Stimulated activated CD4-positive, alpha-beta T cell treated with anti-CD3 and anti-CD28 coated beads, Interleukin-15, amount 100 ng/mL, for 48 hours (primary cell): ENCODE measurements at places on chromosomes 3 and 15.

DNA sequence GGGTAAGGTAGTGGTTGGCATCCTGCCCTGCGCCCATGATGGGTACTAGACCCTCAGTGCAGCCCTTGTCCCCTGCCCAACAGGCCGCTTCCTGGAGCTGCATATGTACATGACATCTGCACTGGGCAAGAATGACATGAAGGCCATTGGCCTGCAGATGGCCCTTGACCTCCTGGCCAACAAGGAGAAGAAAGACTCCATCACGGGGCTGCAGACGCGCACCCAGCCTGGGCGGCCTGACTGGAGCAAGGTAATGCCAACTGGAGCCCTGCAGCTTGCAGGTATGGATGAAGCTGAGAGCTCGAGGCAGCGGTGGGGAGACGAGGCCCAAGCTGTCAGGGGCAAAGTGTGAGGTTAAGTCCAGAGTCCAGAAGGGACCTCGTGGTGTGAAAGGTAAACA, 40.8 kb downstream of the NOX5 start:
- no peak for DNase-seq

- no peak for DNase-seq
These were observed 2.4 kb upstream of the TMEM89 start for GRCh38 chr3:48623851-48624547.

GRCh38 chr15:76165951-76166350, 106.2 kb downstream of the TMEM266 start:
- no peak for DNase-seq

GRCh38 chr15:100190675-100191074, 151.1 kb downstream of the ADAMTS17 start:
- DNase-seq: no peak

DNA sequence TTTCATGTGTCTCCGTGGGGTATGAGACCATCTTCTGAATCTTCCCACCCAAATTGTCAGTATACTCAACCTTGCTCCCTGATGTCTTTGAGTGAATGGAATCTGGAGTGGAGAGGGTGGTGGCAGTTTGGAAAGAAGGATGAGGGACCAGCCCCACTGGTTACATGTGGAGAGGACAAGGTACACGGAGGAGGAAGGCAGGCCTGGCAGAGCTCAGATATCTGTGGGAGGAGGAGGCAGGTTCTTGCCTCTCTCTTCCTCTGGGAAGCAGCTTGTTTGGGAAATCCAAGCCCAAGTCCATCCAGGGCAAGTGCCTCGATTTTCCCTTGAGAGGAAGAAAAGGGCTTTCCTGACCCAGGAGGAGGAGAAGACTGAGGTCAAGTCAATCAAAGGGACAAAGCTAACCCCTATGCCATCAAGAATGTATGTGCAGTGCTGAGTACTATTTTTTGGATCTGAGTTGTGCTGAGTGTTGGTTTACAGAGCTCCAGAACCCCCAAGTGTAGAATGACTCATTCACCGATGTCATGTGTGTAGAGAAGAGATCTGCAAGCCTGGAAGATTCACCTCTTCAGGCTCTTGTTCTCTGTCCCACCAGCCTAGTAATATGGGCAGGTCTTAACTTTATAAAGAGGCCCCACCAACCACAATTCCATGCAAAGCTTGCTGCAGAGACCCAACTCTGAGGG, 19.8 kb upstream of the LOXL1 start:
- no peak for DNase-seq

DNA sequence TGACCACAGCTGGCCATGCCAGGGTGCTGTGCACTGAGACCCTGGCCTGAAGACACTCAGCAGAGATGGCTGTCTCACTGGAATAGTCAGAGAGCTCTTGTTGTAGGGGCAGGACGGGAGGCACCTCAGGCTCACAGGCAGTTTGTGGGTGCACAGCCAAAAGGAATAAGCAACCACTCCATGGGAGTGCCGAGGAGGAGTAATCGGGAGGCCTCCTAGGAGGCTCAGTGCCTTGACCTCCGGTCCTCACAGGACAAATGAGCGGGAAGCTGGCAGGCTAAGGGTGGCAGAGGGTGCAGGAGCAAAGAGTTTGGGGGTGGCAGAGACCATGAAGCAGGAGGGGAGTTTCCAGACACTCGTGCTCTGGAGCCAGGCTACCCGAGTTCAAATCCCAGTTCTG, 81.7 kb downstream of the SMAD6 start:
- DNase-seq: no peak

DNA sequence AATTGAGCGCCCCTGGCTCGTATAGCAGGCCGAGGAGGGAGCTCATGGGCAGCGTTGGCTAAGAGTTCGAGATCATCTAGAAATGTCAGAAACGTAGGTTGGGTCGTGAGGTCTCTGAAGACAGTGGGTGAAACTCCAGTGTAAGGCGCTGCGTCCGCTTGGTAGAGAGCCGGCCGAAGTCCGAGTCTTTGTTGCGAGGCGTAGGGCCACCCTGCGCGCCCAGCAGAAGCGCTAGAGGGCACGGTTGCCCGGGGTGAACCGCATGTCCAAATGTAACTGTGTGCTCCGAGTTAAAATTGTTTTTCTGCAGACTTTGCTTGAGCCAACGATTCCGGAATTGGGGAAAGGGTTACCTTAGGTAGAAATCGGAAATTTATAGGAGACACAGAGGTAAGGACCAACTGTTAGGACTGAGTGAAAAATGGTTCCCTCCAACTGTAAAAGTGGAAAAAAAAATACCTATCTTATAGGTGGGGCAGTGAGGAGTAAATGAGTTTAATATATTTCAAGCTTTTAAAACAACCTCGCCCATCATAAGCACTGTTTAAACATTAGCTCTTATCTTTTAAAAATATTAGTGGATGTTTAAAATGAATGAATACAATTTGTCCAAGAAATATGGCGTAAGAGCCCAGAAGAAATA, 993 bp upstream of the SIAH2 start:
- DNase-seq: peak; percentile 28

DNA sequence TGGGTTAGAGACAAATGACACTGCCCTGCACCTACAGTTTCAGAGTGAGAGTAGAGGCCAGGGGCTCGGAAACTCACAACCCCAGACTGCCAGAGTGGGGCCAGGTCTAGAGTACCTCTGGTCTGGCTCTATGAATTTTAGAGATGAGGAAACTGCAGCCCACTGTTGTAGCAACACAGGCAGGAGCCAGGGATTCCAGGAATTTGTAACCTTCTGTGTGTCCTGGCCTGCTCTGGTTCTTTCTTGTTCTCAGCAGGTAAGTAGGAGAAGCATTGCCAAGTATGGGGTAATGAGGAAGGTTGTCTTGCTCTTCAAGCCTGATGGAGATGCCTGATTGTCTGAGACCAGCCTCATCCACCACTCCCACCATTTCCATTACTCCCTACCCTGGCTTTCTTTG, 221.8 kb downstream of the UACA start:
- no peak for DNase-seq

DNA sequence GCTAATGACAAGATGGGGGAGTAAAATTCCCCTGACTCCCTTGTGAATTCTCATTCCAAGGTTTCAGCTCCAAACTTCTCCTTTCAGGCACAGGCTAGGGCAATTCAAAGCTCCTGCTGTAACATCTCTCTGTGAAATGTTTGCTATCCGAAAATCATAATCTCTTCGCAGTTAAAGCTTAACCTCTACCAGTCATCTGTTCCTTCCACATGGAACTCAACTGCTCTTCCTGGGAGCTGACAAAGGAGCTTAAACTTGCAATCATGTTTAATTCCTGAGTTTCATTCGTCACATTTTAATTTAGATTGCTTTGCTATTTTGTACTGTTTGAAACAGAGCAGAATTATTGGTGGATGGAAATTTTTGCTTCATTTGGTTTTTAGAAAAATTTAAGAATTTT, 328.6 kb downstream of the AGBL1 start:
- no peak for DNase-seq

GRCh38 chr3:69460034-69460433, 74.1 kb upstream of the FRMD4B start:
- DNase-seq: no peak

- DNase-seq: no peak
These were observed 139.6 kb downstream of the RBPMS2 start for GRCh38 chr15:64635499-64636495.

DNA sequence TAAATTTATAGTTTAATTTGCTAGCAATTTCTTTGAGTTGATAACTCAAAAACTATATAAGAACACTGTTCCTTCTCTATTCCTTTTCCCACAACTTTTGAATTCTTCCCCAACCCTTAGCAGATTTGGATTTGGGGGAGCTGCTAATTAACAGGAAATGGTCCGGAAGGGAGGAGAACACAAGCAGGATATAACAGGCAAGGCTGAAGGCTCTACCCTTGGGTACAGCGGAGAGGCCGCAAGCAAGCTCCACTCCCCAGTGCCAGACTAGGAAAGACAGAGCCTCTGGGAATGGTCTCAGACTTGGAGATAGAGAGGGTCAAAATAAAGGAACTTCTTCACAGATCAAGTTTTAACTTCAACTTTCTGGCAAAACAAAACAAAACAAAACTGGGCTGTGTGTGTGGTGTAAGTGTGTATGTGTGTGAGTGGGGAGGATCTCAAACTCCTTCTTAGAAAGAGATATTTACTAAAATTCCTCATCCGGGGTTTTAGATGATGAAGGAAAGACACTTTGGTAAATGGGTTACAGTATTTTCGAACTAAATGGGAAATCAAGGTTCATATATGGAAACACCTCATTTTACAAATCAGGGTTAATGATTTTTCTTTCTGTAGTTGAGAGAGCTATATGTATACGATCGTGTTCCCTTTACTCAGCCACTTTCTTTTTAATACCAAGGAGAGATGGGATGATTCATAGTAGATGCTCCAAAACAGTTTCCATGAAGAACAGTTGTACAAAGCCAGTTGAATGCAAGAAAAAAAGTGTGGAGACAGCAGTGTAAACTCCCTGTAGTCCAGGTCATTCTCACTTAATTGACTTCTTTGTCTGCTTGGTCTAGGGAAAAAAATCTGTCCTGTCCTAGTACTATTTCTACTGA, 161.1 kb downstream of the TP63 start:
- no peak for DNase-seq

DNA sequence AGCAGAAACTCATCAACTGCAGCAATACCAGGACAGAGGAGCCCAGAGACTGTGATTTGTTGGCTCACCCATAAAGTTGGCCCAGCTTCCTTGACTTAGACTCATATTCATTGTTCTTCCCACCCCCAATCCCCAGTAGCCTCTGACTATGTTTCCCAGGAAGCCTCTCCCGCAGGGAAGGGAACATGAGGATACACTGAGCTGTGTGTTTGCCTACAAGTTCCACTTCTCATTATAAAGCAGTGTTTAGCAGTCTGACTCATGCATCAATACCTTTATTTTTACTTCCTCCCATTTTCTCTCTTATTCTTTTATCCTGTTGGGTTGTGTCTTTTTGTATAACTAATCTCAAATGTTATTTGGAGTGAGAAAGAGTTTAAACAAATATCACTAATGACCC, 111.6 kb upstream of the PHLDB2 start:
- no peak for DNase-seq

GRCh38 chr3:171066206-171066605, 39.7 kb upstream of the SLC2A2 start:
- DNase-seq: no peak

- DNase-seq: no peak
These were observed 63.1 kb downstream of the EDEM1 start for GRCh38 chr3:5250467-5251195.

GRCh38 chr3:65858749-65859148, 180.0 kb downstream of the MAGI1 start:
- DNase-seq: no peak

DNA sequence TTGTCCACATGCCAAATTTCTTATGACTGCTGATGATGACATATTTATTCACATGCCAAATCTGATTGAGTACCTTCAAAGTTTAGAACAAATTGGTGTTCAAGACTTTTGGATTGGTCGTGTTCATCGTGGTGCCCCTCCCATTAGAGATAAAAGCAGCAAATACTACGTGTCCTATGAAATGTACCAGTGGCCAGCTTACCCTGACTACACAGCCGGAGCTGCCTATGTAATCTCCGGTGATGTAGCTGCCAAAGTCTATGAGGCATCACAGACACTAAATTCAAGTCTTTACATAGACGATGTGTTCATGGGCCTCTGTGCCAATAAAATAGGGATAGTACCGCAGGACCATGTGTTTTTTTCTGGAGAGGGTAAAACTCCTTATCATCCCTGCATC, 17.3 kb downstream of the B3GNT5 start:
- DNase-seq: no peak

DNA sequence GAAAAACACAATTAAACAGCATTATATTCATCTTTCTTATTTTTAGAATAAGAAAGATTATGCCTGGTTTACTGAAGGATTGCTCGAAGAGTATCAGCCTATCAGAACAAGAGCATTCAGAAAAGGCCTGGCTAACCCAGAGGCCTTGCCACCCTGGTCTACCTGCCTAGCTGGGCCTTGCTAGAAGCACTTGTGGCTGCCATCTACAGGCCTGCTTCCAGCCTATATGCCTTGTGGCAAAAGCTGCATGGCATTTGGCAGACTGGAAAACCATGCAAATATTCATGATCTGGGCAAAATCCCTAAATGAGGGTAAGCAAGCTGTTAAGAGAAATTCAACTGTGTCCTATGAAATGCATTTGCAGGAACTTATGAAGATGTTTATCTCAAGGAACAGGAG, 9.3 kb upstream of the ATP13A4 start:
- no peak for DNase-seq

- no peak for DNase-seq
These were observed 69.6 kb upstream of the RASGRF1 start for GRCh38 chr15:79160211-79160610.

DNA sequence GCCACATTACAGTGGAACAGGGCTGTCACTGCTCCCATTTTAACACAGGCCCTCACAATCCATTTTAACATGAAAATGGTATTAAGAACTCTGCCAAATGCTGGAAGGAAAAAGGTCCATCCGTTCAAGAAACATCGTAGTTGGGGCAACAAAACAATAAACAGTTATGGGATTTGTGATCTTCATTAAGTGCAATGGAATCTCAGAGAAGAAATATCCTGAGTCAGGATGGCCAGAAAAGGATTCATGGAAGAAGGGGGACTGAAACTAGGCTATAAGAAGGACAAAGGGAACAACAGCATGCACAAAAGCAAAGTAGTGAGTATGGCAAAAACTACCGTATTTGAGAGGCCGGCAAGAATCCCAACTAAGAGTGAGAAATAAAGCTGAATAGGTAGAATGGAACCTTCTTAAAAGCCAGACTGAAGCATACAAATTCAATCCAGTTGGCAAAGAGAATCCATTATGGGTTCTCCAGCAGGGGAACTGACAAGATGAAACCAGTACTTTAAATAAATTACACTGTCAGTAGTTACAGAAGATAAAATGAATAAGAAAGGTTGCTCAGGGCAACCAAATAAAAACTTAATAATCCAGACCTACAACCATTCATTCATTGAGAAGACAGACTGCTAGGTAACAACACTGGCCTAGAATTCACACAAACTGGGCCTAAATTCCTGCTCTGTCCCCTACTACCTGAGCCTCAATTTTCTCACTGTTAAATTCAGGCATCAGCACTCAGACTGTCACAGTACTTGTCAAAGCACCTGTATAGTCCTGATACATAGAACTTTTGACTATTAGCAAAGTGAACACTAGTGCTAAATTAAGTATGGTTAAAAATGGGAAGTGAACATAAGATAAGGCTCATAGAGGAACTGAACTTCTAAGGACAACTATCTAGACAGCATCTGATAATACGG, 6.3 kb downstream of the TBL1XR1 start:
- DNase-seq: no peak
